Heart right ventricle (tissue), 16 donors: ENCODE measurements at places on chromosomes 13 and 19. TPM values are rescaled to one million over a fixed set of nuclear protein-coding genes. Genes with fewer than 3 reads are reported as not detected.
A peak's percentile ranks its signal among the peaks of the same experiment; 100 is the strongest.

LYPD4 gene
- total RNA-seq: not detected

AP2S1 gene
- 68.7 TPM for total RNA-seq

KLF1 gene
- not detected for total RNA-seq

ZNF506 gene
- 11.2 TPM for total RNA-seq

DNA sequence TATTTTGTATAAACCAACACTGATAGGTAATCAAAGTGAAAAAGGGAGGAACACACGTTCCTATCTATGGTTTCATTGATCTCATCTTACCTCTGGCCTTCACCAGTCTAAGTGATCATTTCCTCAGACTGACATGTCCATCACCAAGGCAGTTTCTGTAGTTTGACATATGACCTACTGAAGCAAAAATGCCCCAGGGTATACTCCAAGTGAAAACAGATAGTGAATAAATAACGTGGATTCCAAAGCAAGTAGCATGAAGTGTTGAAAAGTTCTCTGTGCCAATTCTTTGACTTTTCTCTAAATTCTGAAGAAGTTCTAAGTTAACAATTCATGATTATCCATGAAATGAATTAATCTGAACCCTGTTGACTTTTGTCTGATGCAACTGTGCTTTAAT lies 334.2 kb upstream of the SGCG start:
- no peak overlapping the region for H3K27ac ChIP-seq
- no peaks in the 10 kb centered on the region for H3K36me3 ChIP-seq
- H3K4me3 ChIP-seq: no peak overlapping the region
- H3K4me1 ChIP-seq: no peaks in the 10 kb centered on the region
- no peaks in the 10 kb centered on the region for H3K27me3 ChIP-seq

- H3K27me3 ChIP-seq: no peaks in the 10 kb centered on the region
- peak overlapping the region; percentile 61 for H3K4me3 ChIP-seq
- no peak for DNase-seq
Observed at GRCh38 chr19:57803594-57804325, 11.0 kb downstream of the ZNF552 start.

DNA sequence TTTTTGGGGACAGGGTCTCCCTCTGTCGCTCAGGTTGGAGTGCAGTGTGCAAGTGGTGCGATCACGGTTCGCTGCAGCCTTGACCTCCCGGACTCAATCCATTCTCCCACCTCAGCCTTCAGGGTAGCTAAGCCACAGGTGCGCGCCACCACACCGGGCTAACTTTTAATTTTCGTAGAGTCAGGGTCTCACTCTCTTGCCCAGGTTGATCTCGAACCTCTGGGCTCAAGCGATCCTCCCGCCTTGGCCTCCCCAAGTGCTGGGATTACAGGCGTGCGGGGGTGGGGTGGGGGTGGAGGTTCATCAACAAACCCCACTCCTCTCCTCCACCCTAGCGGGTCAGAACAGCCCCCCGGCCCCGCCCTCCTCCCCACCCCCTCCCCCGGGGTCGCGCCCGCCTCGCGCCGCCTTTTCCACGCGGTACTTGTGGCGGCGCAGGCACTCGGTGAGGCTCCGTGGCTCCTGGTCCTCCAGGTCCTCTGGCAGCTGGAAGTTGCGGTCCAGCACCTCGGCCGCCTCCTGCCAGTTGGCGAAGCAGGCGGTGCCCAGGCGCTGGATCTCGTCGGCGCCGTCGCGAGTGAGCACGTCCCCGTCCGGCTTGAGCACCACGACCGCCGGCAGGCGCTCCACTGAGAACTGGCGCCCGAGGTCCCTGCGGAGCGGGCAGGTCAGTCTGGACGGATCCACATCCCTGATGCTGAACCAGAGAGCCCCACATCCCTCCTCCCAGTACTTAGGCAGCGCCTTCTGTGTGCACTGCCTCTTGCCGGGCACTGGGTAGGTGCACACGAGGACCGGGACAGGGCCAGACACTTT lies 5.2 kb downstream of the NXNL1 start:
- DNase-seq: no peak
- H3K36me3 ChIP-seq: no peaks in the 10 kb centered on the region
- peaks cover 75% of the 10 kb centered on the region for H3K27me3 ChIP-seq
- no peaks in the 10 kb centered on the region for H3K4me1 ChIP-seq
- no peak overlapping the region for H3K27ac ChIP-seq
- H3K4me3 ChIP-seq: no peak overlapping the region

GRCh38 chr19:3821857-3822364 lies 35.7 kb upstream of the MATK start:
- H3K4me1 ChIP-seq: peaks cover 12% of the 10 kb centered on the region
- H3K4me3 ChIP-seq: no peak overlapping the region
- peak; percentile 38 for DNase-seq
- no peaks in the 10 kb centered on the region for H3K36me3 ChIP-seq
- H3K27ac ChIP-seq: no peak overlapping the region

- no peak overlapping the region for H3K4me3 ChIP-seq
- no peak for DNase-seq
- H3K27me3 ChIP-seq: no peaks in the 10 kb centered on the region
Observed at GRCh38 chr13:94291631-94292322, 187.7 kb downstream of the DCT start.

DNA sequence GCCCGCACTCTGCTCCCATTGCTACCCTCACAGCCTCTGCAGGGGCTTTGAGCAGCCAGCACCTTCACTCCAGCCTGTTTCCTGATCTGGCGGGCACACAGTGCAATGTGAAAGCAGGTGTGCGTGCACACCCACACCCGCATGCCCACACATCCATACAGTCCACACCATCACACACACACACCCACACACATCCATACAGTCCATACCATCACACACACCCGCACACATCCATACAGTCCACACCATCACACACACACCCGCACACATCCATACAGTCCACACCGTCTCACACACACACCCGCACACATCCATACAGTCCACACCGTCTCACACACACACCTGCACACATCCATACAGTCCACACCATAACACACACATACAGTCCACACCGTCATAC lies 28.0 kb downstream of the PIAS4 start:
- no peaks in the 10 kb centered on the region for H3K27me3 ChIP-seq
- H3K27ac ChIP-seq: no peak overlapping the region
- H3K36me3 ChIP-seq: peaks cover 20% of the 10 kb centered on the region
- H3K4me3 ChIP-seq: no peak overlapping the region
